ENCODE measurements at places on chromosomes 5 and 9.
A peak's percentile ranks its signal among the peaks of the same experiment; 100 is the strongest.

DNA sequence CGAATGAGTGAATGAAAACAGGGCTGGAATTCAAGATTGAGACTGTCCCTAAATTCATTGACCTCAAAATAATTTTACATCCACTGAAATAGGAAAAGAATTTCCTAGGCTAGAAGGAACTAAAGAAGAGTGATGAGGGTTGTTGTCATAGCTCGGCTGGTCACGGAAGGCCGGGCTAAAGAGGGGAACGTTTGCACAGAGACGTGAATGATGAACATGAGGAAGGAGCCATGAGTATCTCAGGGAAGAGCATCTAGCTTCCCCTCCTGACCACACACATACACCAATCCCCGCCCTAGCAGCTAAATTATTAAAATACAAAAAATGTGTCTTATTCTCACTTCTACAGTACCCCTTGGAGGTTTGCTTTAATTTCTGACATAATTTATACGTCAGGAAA, 124.4 kb upstream of the ABCA1 start:
- DNase-seq = no peak

GRCh38 chr5:41721516-41721915, 148.7 kb downstream of the OXCT1 start:
- no peak for DNase-seq

GRCh38 chr9:129822898-129823541, 916 bp downstream of the TOR1A start:
- peak; percentile 21 for DNase-seq

DNA sequence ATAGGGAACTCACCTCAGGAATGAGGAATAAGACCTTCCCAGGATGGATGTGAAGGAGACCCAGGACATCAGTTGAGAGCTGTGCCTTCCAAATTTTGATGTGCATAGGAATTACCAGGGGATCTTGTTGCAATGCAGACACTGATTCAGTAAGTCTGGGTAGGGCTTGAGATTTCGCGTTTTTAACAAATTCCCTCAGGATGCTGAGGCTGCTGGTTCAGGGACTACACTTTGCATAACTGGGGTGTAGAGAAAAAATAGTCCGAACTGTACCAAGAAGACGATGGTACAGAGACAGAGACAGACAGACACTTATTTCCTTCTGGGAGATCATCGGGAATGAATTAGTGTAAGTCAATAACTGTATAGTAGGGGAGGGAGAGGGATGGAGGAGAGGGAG, 82.3 kb upstream of the FREM1 start:
- DNase-seq = no peak

- no peak for DNase-seq
Measured at GRCh38 chr5:150398722-150399523, 13.8 kb downstream of the CD74 start.

DNA sequence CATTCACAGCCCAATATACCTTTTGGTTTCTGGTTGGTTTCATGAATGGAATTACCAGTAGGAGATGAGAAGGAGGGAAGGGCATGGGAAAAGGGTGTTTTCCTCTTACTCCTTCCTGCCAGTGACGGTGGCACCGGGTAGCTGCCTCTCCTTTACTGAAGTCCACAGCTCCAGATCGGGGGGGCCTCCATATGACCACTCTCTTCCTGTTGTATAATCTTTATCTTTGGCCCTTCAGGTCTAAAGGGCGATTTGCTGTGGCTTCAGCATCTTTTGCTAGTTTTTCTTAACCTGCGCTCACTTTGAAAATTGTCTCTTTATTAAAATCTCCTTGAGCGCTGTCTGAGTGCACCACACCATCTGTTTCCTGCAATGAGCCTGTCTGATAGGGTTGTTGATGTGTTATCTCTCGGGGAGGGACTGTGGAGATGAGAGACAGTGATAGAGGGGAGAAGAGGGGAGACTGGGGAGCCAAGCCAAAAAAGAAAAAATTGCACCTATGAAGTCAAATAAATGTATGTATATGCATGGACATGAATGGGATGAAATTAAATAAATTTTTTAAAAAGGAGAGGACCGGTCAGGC, 449.3 kb upstream of the KLF4 start:
- no peak for DNase-seq

DNA sequence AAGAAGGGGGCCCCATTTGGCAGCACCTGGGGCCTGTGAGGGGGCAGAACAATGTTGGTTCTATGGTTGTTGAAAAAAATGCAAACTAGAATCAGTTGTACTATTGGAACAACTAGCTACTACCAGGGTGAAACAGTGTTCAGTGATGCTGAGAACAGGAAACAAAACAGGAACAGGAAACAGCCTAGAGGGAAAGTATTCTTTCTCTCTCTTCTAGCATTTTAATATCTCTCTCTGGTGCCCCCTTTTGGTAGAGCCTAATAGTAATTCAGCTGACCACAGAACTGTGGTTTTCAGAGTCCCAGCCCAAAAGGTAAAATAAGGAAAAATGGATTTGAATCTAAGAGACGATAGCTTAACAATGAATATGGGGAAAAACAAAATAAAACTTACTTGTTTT, 138.0 kb upstream of the KCNN2 start:
- DNase-seq = no peak

DNA sequence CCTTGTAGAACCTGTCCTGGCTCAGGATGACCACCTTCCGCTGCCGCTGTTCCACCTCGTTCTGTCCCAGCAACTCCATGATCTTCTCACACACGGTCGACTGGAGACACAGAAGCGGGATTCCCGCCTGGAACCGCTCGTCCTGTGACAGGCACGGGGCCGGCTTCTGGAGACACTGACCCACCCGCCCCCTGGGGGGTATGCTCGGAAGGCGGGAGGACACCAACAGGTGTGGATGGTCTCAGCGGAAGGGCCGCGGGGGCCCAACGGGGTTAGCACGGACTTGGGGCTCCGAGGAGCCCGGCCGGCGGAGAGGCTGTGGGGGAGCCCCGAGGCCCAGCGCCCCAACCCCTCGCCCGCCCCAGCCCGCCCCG, 530 bp downstream of the UCK1 start:
- no peak for DNase-seq

- DNase-seq = peak; percentile 94
Measured at GRCh38 chr9:120875954-120876841, 790 bp downstream of the PHF19 start.

- DNase-seq = no peak
Measured at GRCh38 chr5:9655641-9656040, 25.5 kb upstream of the TAS2R1 start.

- no peak for DNase-seq
Measured at GRCh38 chr9:27339661-27340284, 42.8 kb upstream of the EQTN start.

GRCh38 chr9:130626249-130626996, 38.0 kb upstream of the PRDM12 start:
- DNase-seq = no peak

GRCh38 chr5:96855031-96855872, 21.0 kb upstream of the ERAP2 start:
- no peak for DNase-seq

DNA sequence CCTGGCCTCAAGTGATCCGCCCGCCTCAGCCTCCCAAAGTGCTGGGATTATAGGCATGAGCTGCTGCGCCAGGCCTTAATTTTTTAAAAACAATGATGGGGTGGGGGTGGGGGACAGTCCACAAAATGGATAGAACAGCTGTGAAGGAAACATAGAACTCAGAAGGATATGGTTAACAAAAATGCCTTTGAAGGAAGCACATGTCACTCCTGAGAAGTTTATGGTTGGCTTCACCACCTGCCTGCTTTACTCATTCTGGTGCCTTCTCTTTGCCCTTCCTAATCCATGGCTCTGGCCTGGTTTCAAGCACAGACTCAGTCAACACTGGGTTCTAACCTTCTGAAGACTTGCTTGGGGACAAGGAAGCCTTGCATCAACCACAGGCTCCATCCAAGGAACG, 10.3 kb downstream of the BAG1 start:
- no peak for DNase-seq

DNA sequence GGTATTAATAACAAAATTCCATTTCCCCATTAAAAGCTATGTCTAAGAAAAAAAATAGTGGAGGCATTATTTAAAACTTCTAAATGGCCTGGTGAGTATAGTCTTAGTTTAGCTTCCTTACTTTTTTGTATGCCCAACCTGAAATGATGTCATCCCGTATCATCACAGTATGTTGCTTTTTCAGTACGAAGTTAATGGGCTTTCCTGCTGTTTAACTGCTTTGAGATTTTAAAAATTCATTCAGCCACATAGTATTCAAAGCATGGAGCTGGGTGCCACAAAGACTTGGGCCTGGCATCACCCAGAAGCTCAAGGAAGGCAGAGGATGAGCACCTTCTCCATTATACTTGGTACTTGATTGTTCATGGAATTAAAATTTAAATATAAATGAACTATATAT, 7.4 kb downstream of the F2RL2 start:
- DNase-seq = no peak

DNA sequence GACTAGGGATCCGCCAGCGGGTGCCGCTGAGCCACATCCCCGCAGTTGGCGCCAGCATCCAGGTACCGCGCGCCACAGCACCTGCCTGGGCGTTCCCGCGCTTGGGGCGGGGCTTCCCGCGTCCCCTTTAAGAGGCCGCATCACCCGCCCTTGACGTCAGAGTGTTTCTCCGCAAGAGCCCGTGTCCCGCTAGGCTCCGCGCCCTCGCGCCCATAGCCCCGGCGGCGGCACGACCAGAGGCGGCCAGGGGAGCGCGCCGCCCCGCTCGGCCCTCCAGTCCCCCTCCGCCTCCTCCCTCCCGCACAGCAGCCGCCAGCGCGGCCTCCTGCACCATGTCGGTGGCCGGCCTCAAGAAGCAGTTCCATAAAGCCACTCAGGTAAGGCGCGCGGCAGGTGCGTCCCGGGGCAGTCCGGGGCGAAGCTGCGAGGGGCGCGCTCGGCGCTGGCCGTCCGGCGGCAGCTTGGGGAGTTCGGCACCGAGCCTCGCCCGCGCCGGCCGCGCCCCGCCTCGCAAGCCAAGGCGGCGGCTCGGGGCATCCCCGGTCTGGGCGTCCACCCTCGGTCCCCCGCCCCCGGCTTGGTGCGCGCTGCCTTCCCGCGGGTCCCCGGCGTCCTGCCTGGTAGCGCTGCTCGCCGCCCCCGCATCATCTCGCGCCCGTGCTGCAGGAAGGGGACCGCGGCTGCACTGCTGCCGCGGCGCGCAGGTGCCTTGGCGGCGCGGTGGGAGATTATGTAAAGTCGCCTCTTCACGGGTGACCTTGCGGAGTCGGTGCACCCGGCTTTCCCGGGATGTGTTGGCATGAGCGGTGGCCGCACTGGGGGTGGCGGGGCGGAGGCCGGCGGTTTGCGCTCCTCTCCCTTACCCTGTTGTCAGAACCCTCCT, at the start of gene SH3GL2:
Gene SH3GL2 (plus strand): TSS at position 156 of the 883 bp plus-strand sequence.
- DNase-seq = no peak

- DNase-seq = no peak
Measured at GRCh38 chr5:66608501-66608900, 12.3 kb downstream of the MAST4 start.

DNA sequence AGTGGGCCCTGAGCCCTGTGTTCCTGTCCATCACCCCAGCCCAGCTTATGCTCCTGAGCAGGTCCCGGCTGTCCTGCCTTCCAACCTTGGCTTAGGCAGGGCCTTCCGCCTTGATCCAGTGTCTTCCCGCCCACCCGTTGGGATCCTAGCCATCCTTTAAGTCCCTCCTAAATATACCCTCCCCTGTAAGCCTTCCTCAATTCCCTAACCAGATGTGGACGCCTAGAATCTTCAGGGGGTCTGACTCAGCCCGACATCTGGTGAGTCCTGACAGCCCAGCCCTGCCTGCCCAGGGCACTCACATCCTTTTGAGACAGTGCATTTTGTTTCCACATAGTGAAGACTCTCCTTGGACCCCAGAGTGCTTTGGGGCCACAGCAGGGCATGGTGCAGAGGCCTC, 23.7 kb downstream of the SLC6A7 start:
- DNase-seq = no peak

DNA sequence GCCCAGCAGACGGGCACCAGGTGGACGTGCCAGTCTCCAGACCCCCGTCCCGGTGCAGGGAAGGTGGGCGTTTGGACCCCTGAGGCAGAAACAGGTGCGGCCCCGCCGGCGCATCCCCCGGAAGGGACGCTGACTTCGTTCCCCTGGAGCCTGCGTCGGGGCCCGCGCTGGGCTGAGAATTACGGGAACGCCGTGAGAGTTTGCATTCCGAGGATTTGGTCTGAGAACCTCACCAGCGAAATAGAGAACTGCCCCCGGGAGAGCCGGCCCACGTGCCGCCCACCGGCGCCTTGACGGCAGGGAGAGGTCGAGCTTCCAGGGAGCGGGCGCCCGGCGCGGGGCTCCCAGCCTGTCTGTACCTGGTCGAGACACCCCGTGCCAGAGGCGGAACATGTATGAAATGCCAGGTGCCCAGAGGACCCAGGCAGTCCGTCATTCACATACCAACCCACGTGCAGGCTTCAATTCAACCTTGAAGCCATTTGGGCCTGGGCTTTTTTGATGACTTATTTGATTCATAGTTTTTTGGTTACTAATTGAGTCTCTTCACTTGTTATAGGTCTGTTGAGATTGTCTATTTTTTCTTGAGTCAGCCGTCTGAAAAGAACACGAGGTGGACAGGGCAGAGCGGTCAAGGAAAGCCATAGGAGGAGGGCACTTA, 877 bp upstream of the CAMSAP1 start:
- no peak for DNase-seq

- DNase-seq = no peak
Measured at GRCh38 chr9:76531231-76531780, 72.3 kb downstream of the GCNT1 start.

GRCh38 chr9:2354856-2355696, 266.5 kb upstream of the VLDLR start:
- DNase-seq = no peak

DNA sequence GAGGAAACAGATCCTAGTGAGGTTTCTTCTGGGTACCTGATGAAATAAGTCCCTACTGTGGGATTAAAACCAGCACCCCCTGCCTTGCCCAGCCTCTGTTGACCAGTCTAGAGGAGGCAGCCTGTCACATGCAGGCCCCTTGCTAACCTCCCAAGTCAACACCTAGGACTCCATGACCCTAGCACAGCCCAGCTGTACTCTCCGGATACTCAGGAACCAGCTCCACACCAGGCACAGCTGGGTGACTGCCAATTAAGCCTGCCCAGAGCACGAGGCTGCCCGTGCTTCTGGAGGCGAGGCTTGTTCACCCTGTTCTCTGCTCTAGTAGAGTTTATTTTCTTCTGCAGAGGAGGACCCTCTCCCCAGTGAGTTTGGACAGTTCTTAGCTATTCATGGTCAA, 92.5 kb downstream of the SNX24 start:
- DNase-seq = no peak

DNA sequence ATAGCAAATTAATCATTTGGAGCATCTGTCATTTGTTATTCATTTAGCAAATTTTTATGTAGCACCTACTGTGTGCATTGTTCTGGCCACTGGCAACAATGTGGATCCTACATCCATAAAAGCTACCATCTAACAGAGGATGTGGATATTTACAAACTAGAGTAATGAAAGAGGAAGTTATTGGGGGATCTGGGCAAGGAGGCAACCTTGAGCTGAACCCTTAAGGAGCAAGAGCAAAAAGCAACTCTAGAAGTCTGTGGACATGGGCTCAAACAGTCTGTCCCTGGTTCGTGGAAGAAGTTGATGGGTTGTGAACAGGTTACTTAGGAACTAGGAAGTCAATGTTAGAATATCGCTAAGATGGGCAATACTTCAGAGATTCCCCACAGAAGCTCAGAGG, 259.9 kb downstream of the SYK start:
- DNase-seq = no peak
